C1 segment of cervical spinal cord (tissue), 14 donors: ENCODE measurements at places on chromosomes 4 and X.

DNA sequence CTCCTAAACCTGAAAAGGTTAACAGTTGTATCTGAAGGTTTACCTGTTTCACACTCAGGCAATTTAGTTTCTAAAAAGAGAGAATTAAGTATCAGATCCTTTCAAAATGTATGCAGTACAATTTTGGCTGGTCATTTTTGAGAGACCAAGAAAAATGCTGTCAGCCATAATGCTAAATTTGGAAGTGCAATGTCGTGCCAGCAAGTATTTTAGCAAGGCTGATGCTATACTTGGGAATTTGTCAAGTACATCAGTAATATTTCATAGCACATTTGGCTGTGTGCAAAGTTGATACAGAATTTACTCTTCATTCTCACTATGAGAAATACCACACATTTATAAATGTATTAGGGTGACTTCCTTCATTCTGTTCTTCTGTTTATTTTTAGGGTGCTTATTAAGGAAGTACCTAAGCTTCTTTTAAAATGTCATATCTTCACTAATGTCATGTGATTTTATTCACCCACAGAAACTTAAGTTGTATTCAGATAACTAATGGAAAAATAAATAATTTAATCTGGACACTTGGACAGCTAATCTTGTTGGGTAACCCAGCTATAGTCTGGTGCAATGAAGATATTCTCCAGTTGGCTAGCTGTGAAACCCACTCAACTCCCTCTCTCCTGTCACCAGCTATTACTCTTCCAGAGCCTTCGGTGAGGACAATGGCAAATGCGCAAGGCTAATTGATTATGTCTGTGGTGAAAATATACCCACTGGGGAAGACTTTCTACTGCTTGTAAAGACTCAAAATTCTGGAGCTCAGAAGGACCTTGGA lies 84.2 kb upstream of the TLL1 start:
- no peak for DNase-seq

GRCh38 chr4:25088093-25088952 lies 57.6 kb upstream of the LGI2 start:
- DNase-seq: no peak

GRCh38 chr4:41305476-41305875 lies 48.7 kb downstream of the UCHL1 start:
- DNase-seq: no peak

GRCh38 chrX:17802756-17803155 lies 58.3 kb downstream of the RAI2 start:
- no peak for DNase-seq

GRCh38 chrX:103584596-103584995 lies 719 bp upstream of the TCEAL4 start:
- no peak for DNase-seq

GRCh38 chrX:151516538-151517187 lies 46.8 kb upstream of the PASD1 start:
- no peak for DNase-seq

DNA sequence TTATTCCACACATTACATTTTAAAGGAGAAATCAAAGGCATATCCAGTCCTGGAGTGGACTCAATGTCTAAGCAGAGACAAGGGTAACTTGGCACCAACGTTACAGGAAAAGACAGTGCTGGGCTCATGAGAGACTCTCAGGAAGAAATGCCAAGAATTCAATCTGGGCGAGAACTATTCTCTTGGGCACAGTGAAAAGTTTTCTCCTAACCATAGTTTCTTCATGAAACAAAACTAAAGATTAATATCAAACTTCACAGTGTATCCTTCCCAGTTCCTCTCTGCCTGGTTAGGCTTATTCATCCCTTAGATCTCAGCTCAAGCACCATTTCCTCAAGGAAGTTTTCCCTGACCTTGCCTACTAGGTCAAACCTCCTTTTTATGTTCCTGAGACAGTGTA lies 109.4 kb upstream of the TLL1 start:
- no peak for DNase-seq

DNA sequence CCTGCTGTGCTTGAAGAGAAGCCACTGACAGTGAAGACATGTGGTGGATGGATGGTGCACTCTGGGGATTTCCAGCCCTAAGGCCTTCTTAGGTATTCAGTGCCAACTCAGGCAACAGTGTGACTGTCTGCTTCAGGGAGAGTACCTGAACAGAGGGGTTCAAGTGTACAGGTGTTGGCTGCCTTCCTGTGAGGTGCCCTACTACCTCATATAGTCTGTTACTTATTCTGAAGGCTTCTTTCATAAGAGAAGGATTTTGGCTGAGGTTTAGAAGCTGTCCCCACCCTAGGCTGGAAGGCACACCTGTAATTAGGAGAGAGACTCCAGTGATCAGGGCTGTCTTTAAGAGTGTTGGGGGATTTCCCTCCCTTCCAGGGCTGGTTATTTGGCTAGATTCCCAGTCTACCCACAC lies 1.8 kb downstream of the FTHL17 start:
- DNase-seq: no peak

- DNase-seq: no peak
Measured at GRCh38 chrX:130702867-130703707, 199.9 kb downstream of the ENOX2 start.

GRCh38 chr4:37693450-37694190 lies 7.4 kb upstream of the RELL1 start:
- DNase-seq: no peak

DNA sequence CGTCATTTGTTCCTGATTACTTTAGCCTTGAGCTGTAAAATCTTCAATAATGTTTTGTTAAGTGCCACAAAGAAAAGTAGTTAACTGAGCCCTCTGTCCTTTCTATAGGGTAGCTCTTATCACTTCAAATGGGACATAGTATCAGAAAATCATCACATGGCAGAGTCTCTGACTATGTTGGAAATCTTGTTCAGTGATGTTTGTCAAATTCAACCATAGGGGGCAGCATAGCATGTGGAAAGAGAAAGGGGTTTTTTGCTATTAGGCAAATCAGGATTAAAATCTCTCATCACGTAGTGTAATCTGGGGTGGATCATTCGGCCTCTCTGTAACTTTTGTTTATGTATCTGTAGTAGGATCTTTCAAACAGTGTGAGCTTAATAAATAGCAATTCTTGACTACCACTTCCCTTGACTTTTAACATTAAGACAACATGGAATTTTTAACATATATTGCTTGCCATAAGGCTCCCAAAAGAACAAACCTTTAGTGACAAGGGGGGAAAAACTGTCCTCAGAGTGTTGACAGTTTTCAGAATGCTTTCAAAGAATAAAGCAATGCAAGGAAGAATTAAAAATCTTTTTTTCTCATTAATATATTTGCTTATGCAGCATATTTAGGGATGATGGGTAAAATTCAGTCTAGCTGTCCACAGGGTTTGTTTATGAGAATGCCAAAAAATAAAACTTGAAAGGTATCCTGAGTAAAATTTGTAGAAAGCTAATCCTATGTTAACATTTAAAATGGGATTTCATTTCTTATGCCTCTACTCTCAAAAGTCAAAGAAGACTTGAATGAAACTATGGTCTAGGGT lies 127.2 kb downstream of the FBXW7 start:
- DNase-seq: no peak

GRCh38 chr4:123345137-123345934 lies 51.3 kb upstream of the SPRY1 start:
- DNase-seq: no peak

DNA sequence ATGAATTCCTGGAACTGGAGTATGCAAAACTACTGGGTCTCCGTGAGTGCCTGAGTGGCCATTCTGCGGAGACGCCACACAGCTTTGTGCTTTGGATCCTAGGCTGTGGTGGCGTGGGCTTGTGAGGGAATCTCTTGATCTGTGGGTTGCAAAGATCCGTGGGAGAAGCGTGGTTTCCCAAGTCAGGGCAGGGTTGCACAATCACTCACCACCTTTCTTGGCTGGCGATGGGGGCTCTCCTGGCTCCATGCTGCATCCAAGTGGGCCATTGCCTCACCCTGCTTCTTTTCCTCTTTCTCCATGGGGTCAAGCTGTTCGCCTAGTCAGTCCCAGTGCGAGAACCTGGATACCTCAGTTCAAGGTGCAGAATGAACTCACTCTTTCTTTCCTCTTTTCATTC lies 62.5 kb downstream of the SLAIN2 start:
- no peak for DNase-seq

GRCh38 chrX:75228854-75229253 lies 45.0 kb upstream of the UPRT start:
- no peak for DNase-seq

DNA sequence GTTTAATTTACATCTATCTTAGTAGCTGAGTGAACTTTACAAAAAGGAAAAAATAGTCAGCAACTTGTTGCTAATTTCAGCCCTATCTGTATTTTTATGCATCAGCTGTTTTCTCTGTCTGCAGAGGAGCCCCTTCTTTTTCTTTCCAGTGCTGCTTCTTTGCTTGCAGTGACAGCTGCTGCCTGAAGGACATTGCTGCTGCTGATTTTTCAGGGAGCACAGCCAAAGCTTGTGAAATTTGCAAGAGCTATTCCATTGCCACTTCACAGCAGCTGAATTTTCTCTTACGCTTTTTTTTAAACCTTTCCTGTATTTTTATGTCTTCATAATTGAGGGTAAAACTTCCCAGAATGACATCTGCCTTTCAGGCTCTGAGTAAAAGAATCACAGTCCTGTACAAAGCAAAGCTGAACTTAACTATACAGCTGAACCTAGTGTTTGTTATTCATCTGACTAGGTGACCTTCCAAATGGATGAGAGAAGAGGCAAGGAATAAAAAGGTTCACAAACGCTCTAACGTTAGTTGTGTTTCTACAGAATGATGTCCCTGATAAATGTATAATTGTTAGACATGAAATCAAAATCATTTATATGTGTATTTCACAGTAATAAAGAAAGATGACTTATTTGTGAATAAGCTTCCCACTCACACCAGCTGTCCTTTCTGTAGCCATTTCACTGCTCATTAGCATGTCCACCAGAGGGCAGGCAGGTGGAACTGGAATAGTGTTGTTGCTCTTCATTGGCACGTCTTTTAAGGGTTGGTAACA lies 541.4 kb downstream of the ADGRL3 start:
- peak; percentile 0 for DNase-seq

GRCh38 chr4:1793496-1793840 lies 375 bp downstream of the FGFR3 start:
- no peak for DNase-seq

GRCh38 chr4:129223945-129224344 lies 128.0 kb downstream of the C4orf33 start:
- DNase-seq: no peak

- no peak for DNase-seq
Measured at GRCh38 chr4:159015841-159016240, 87.0 kb upstream of the RAPGEF2 start.

DNA sequence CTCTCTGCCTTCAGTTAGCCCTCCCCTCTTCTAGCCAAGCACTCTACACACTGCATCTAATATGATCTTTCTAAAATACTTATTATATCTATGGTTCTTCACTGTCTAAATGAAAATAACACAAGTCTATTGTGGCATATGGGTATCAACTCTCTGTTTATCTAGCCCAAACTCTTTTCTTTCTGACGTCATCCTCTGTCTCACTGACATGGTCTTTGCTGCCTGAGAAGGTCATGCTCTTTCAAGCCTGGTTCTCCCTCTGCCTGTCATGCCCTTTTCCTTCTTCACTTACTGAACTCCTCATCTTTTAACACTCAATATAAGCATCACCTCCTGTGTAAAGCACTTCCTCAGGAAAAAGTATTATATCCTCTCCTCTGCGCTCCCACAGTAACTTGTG lies 672.2 kb upstream of the CT83 start:
- no peak for DNase-seq
